GOT3 (cell line): ENCODE measurements at places on chromosomes 1 and 21.

DNA sequence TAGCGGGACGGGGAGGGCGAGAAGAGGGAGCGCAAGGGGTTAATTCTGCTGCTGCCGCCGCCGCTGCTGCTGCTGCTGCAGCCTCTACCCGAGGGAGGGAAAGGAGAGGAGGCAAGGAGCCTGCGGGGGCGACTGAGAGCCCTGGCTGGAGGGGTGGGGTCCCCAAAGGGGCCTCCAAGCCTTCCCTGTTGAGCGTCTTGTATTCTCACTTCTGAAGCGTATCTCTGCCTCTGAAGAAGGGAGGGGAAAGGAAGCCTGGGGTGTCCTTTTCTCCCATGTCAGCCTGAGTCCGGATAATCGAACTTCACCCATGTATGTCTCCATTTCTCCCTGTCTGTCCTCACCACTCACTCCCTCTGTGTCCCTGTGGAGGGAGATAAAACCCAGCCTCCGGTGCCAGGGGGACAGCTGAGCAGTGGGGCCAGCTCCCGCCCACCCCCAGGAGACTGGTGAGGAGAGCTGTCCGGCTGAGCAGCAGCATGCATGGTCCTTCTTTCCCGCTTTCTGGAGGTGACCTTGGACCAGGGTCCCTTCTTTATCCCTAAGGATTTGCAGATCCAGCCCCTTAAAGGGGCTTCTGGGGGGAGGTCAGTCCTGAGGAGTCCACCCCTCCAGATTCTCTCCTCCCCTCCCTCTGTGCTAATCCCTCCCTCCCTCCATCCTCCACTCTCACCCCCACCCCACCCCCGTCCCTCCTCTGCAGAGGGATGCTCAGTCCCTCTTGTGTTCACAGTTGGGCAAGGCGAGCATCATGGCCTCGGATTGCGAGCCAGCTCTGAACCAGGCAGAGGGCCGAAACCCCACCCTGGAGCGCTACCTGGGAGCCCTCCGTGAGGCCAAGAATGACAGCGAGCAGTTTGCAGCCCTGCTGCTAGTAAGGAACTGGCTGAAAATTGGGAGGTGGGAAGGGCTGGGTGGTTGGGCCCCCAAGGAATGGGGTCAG lies 1.0 kb downstream of the NCDN start:
- DNase-seq = no peak

DNA sequence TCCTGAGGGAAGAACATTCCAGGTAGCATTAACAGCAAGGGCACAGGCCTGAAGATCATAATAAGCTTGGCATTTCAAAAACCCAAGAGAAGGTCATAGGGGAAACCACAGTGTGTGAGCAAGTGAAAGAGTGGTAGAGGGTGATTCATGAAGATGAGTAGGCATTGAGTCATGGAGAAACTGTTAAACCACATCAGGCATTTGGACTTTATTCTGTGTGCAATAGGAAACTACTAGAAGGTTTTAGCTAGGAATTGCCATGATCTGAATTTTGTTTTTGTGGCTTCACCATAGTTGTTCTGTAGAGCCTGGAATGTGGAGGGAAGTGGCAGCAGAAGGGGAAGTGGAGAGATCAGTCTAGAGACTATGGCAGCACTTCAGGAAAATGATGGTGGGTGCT lies 359.0 kb upstream of the PTBP2 start:
- no peak for DNase-seq

DNA sequence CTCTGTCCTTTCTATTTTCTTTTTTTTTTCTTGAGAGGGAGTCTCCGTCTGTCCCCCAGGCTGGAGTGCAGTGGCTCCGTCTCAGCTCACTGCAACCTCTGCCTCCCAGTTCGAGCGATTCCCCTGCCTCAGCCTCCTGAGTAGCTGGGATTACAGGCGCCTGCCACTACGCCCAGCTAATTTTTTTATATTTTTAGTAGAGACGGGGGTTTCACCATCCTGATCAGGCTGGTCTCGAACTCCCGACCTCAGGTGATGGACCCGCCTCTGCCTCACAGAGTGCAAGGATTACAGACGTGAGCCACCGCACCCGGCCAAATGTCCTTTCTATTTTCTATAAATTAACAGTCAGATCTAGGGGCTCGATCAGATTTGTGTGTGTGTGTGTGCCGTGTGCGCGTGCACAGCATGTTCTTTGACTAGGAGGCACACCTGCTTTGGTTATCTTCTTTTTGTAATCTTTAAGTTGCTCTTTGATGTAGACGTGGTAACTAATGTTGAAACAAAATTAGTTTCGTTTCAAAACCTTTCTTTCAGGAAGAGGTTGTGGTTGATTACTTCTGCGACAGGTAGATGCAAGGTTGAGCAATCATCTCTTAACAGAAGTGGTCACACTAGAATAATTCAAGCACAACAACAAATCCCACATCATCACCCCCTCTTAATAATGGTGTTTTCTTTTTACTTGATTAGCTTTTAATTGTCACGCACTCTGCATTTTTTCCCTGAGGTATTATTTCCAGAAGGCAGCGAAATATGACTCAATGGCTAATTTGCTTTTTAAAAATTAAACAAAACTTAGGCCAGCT lies 779 bp upstream of the DEGS1 start:
- no peak for DNase-seq

- no peak for DNase-seq
Measured at GRCh38 chr1:184770181-184770979, 15.7 kb upstream of the EDEM3 start.
